ENCODE measurements at places on chromosomes 6 and 20. TPM values are rescaled to one million over a fixed set of nuclear protein-coding genes. Genes with fewer than 3 reads are reported as not detected.

The ANKRD66 gene
- total RNA-seq, result not detected

The ZNF343 gene
- total RNA-seq, result 12.0 TPM

The C2 gene
- 0.31 TPM for total RNA-seq

The PARD6B gene
- total RNA-seq, result 3.1 TPM

The TP53TG5 gene
- total RNA-seq, result not detected

The TFAP2A gene
- 9.6 TPM for total RNA-seq

The GCLC gene
- 95.3 TPM for total RNA-seq

The HLA-DOA gene
- not detected for total RNA-seq

The TAAR8 gene
- total RNA-seq, result not detected

The UBD gene
- 1.0 TPM for total RNA-seq

The UBE2C gene
- 240 TPM for total RNA-seq

The DAAM2 gene
- total RNA-seq, result 0.04 TPM

The PCMT1 gene
- total RNA-seq, result 86.9 TPM

The MYT1 gene
- total RNA-seq, result 0.44 TPM

The EMILIN3 gene
- 0.43 TPM for total RNA-seq

The FLRT3 gene
- total RNA-seq, result 2.2 TPM

The TFAP2C gene
- total RNA-seq, result 13.4 TPM

The MOG gene
- total RNA-seq, result not detected

The RBM24 gene
- total RNA-seq, result 7.9 TPM

The CEP43 gene
- total RNA-seq, result 9.8 TPM

The OTOR gene
- total RNA-seq, result not detected

All from A549 treated with Mapracorat at 1 μM for 4 hours (cell line).